Fibroblast of skin of left quadriceps (primary cell): ENCODE measurements at places on chromosomes 5 and 9.

- no peak for DNase-seq
These were observed 527.1 kb upstream of the ARRDC3 start for GRCh38 chr5:91910247-91910646.

GRCh38 chr9:38017149-38017884 lies 51.7 kb downstream of the SHB start:
- no peak for DNase-seq

GRCh38 chr9:106456581-106456980 lies 406.4 kb upstream of the ZNF462 start:
- no peak for DNase-seq

DNA sequence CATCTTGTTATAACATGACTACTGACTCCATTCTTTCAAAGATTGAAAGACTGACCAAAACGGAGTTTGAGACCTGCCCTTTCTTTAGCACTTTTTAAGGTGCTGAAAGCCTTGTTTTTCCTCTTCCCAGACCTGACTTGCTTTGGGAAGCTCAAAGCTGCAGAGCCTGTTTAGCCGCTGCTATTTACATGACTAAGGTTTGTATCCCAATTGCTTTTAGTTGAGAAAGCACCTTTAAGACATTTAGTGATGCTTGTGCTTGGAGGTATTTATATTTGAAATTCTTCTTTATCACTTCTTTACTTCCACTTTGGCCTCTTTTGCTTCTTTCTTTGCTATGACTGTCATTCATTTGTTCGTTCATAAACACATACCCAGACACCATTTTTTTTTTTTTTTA lies 182.6 kb upstream of the ELL2 start:
- no peak for DNase-seq

DNA sequence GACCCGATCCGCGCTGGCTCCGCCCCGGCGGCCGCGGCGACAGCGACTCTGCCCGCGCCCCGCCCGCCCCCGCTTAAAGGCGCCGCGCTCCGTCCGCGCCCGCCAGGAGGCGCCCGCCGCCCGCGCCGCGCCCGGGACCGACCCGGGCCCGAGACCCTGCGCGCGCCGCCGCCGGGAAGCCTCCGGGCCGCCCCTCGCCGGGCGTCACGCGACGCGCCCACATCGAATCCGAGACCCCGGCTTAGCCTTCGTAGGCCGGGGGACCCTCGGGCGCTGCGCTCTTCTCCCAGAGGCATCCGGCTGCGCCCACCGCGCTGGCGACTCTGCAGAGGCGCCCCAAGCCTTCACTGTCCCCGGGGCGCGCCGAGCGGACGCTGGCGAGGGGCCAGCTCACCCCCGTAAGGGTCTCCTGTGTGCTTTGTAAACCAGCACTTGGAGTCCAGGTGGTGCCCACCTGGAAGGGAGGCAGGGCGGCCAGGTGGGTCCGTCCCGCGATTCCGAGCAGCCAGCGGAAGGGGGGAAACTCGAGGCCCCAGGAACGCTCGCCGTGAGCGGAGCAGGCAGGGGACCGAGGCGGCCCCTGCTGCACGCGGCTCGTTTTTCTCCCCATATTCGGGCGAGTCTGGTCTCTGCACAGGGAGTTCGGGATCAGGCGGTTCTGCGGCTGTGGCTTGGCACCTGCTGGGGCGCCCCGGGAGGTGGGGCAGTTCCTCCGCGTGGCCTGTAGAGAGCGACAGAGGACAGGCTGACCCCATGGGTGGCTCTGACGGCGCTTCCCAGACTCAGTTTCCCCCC lies 423 bp upstream of the ABCA2 start:
- no peak for DNase-seq

GRCh38 chr5:148729182-148729581 lies 74.9 kb upstream of the HTR4 start:
- DNase-seq, result no peak

- no peak for DNase-seq
These were observed 343.2 kb downstream of the ACTL7B start for GRCh38 chr9:108512426-108513173.

DNA sequence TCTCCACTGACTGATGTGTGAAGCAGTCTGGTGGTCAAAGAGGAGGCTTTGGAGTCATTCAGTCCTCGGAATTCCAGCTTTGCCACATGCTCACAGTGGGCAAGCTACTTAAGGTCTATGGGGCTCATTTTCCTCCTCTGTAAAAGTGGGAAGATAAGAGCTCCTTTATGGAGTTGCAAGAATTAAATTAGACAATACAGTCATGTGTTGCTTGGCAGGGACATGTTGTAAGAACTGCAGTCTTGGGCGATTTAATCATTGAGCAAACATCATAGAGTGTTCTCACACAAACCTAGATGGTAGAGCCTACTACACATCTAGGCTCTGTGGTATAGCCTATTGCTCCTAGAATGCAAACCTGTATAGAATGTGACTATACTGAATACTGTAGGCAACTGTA lies 253.9 kb downstream of the SH3GL2 start:
- no peak for DNase-seq

DNA sequence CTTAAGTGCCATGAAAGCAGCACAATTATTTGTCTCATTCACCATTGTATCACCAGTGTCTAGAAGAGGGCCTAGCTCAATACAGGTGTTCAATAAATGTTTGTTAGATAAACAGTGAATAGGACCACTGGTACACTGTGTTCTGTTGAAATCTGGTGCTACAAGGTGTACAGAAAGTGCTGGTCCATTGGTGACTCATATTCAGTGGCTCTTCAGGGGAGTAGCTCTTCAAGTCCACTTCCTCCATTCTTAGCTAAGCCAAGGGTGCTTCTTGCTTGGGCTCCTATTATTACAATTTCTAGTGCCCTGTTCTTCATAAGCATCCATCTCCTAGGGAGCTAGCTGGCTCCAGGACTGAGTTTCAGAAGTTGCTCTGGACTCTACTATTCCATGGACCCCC lies 6.4 kb upstream of the FCHO2 start:
- DNase-seq, result no peak

DNA sequence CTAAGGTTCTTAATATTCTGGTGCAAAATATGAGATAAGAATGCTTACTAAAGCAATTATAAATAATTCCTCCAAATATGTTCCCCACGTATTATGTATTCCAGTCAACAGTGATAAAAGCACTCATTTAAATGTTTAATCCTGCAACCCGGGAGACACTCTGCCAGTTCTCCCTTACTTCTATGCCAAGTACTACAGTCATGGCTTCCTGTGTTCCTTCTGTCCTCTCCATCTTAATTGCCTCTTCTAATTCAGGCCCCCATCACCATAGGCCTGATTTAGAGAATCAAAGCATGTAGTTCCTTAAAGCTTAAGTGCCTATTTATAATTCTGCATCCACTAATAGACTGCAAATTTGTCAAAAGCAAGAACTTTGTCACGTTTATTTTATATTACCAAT lies 474.8 kb downstream of the SEMA5A start:
- no peak for DNase-seq

DNA sequence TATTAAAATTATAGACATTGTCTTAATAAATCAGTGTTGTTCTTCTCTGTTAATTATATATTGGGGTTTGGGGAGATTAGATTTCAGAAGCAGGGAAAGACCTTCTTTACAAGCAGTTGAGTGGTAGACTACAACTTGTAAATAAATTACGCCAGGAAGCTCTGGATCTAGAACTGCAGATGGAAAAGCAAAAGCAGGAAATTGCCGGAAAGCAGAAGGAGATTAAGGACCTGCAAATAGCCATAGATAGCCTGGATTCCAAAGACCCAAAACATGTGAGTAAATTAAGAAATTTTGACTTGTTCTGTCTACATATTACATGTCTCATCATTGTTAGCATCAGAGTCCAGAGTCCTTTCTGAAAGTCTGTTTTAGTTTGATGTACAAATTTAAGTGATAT lies 43.5 kb downstream of the CNTRL start:
- no peak for DNase-seq

GRCh38 chr5:66239034-66239433 lies 94.9 kb downstream of the SREK1 start:
- DNase-seq, result no peak
